Pancreas (tissue), 10 donors: ENCODE measurements at places on chromosomes 2 and 18. TPM values are rescaled to one million over a fixed set of nuclear protein-coding genes. Genes with fewer than 3 reads are reported as not detected.

- DNase-seq: no peak
- H3K27ac ChIP-seq: no peak overlapping the region
- H3K27me3 ChIP-seq: no peaks in the 10 kb centered on the region
- H3K36me3 ChIP-seq: no peaks in the 10 kb centered on the region
Measured at GRCh38 chr2:36360834-36361233, 5.3 kb downstream of the CRIM1 start.

The STK17B gene
- total RNA-seq: 9.5 TPM

DNA sequence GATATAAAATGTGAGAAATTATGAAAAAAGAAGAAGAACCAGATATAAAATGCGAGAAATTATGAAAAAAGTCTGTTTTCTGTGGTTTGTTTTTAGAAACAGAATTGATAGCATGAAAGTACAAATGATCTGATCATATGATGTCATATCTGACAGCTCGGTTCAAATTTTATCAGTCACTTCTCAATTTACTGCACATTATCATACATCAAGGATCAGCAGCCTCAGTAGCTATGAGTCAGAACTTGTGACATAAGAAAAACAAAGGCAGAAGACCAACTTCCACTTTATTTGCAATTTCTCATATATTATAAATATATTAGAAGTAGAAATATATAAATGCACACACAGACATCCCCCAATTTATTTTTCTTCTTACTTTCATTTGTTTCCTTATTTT, 634.0 kb downstream of the LRP1B start:
- no peak overlapping the region for H3K4me3 ChIP-seq
- H3K36me3 ChIP-seq: no peaks in the 10 kb centered on the region
- H3K27ac ChIP-seq: no peak overlapping the region

DNA sequence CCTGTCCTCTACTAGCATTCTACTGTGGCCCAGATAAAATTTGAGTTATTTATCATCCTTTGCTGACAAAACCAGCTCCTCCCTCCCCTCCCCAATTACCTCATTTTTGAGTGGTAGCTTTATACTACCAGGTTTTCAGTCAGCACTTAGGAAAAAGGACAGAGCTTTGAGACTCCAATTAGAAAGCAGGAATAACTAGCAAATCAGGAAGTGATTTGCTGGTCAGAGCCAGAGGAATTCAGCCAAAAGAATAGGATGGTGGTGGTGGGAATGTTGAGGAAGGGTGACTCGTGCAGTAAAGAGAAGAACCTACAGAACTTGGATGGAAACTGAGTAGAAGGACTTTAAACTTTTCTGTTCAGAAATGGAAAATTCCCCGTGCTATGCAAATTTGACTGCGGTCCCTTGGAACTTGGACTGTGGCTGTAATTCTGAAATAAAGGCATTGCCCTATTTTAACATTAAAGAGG, 3.7 kb downstream of the MYL12B start:
- H3K27me3 ChIP-seq: no peaks in the 10 kb centered on the region
- H3K4me3 ChIP-seq: no peak overlapping the region
- H3K4me1 ChIP-seq: peaks cover 68% of the 10 kb centered on the region
- H3K36me3 ChIP-seq: no peaks in the 10 kb centered on the region
- DNase-seq: no peak

DNA sequence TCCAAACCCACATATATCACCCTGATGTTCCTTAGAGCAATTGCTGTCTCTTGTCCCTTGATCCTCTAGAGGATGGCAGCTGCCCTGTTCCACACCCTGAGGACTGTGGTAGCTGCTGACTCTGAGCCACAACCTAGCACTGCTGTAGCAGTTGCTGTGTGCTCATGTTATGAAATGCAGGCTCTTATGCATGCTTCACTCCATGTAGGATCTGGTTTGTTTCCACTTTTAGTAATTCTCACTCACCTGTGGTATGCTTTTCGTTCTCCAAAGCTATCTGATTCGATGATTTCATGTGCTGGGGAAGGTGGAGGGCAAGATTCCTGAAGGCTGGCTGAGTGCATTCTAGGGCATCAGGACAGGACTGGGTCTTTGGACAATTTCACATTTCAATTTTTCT, 649.0 kb upstream of the RAB6C start:
- DNase-seq: no peak
- H3K4me3 ChIP-seq: no peak overlapping the region
- no peak overlapping the region for H3K27ac ChIP-seq
- no peaks in the 10 kb centered on the region for H3K36me3 ChIP-seq

- no peaks in the 10 kb centered on the region for H3K27me3 ChIP-seq
- no peak overlapping the region for H3K4me3 ChIP-seq
- H3K4me1 ChIP-seq: peaks cover 5% of the 10 kb centered on the region
Measured at GRCh38 chr2:8576525-8577167, 105.2 kb upstream of the ID2 start.

- no peak overlapping the region for H3K4me3 ChIP-seq
- no peaks in the 10 kb centered on the region for H3K4me1 ChIP-seq
- H3K27me3 ChIP-seq: no peaks in the 10 kb centered on the region
- no peak overlapping the region for H3K27ac ChIP-seq
Measured at GRCh38 chr2:65867446-65867845, 435.0 kb upstream of the SPRED2 start.

The CCDC68 gene
- 5.0 TPM for total RNA-seq

DNA sequence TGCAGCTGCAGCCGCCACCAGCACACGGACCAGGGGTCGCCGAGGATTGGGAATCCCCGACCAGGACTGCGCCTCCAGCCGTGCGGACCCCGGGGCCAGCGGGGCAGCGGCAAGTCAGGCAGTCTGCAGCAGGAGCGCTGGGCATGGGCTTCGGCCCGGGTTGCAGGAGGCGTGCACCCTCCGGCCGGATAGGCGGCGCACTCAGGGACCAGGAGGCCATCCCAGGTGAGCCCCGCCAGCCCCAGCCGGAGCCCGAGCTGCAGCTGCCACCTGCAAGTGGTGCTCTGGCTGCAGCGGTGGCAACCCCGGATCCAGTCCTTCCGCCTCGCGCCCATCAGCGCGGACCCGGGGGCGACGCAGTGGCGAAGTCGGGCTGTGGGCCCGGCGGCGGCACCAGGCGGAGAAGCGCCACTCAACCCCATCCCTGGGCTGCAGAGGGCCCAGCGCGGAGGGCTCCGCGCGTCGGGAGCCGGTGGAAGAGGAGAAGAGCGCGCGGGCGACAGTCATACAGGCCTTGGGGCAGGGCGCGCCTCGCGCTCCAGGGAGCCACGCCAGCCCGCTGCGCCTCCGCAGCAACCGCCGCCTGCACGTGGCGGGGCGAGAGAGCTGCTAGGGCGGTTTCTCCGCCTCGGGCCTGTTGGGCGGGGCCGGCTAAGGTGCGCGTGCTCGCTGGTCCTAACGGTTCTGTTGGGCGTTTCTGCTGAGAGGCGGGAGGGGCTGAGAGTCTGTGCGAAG, 73.8 kb downstream of the RPIA start:
- H3K36me3 ChIP-seq: no peaks in the 10 kb centered on the region
- no peak overlapping the region for H3K27ac ChIP-seq
- peaks cover 11% of the 10 kb centered on the region for H3K27me3 ChIP-seq
- H3K4me1 ChIP-seq: no peaks in the 10 kb centered on the region
- peak; percentile 73 for DNase-seq
- H3K4me3 ChIP-seq: peak overlapping the region; percentile 0

DNA sequence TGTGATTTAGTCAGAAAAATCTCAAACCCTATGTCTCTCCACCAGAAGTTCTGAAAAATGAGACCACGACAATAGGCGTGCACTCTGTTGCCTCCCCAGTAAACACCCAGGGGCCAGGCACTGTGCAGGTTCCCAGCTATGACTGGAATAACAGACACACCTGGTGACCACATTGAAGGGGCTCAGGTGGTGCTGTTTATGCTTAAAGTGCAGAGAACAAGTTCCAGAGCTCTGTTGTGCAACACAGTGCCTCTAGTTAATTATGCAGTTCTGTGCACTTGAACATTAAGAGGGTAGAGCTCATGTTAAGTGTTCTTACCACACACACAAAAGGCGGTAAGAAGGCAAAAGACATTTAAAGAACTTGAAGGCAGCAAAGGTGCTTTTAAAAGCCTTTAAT, 52.6 kb upstream of the AFF3 start:
- no peak overlapping the region for H3K27ac ChIP-seq
- DNase-seq: no peak
- no peaks in the 10 kb centered on the region for H3K27me3 ChIP-seq
- no peak overlapping the region for H3K4me3 ChIP-seq
- H3K36me3 ChIP-seq: no peaks in the 10 kb centered on the region

DNA sequence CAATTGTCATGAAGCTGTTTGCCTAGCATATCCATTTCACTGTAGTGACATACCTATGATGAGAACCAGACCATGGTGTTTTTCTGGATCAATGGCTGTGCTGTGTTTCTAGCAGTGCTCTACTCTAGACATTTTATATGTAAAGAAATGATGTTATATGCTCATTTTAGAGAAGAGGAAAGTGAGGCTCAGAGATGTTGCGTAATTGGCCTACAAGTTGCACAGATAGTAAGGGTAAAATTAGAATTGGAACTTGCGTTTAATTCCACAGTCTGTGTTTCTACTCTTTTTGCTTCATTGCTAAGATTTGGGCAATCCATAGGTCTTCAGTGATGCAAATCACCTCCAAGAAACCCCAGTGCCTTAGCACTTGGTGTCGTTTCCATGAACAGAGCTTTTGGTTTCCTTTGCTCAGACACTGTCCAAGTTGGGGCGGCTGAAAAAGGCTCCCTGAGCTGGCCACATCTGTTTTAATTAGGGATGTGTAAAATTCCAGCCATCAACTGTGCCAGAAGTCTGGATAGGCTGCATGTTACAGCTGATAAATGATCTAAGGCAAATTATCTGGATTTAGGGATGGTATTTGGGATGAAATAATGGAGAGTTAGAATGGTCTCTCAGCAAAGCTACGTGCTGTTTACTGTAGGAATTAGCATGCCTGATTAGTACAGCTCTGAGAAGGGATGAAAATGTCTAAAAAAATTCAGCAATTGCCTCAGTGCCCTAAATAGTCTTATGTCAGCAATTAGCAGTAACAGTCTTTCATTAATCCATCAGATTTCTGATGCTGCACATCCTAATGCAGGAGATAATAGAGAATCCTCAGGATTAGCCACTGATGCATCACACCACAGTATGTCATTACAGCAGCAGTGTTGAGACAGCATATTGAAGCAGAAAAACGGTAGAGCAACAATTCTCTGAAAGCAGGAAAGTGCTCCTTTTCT, 65.3 kb downstream of the PTPRM start:
- H3K27me3 ChIP-seq: no peaks in the 10 kb centered on the region
- no peaks in the 10 kb centered on the region for H3K4me1 ChIP-seq
- no peaks in the 10 kb centered on the region for H3K36me3 ChIP-seq
- no peak for DNase-seq
- H3K4me3 ChIP-seq: no peak overlapping the region

The SCYGR4 gene
- total RNA-seq: not detected

The CAPN10 gene
- 8.7 TPM for total RNA-seq

DNA sequence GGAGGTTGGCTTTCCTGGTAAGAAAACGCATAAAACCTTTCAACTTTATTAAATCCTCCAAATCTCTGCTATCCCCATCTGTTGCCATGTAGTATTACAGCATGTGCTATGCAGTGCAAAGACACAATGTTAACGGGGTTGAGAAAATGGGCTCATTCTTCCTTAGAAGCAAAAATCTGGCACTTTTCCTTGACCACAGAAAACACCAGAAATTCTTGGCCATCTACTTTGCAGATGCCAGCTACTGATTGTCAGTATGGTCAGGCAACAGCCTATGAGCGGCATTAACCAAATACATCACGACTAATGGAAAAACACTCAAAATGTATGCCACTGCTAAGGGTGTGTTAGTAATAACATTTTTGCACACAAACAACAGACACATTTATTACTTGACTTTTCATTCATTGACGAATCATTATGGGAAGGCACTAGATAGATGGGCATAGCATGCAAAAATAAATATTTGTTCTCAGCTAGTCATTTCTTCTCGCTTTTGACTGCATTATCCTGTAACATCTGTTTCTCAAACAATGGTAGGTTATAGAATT, 65.2 kb upstream of the CRIM1 start:
- H3K27me3 ChIP-seq: no peaks in the 10 kb centered on the region
- no peak for DNase-seq
- H3K36me3 ChIP-seq: no peaks in the 10 kb centered on the region
- H3K4me3 ChIP-seq: no peak overlapping the region
- no peaks in the 10 kb centered on the region for H3K4me1 ChIP-seq

The KCNJ3 gene
- total RNA-seq: 1.1 TPM

The AQP12A gene
- total RNA-seq: 105 TPM
